ENCODE measurements at places on chromosomes 5 and 9.

DNA sequence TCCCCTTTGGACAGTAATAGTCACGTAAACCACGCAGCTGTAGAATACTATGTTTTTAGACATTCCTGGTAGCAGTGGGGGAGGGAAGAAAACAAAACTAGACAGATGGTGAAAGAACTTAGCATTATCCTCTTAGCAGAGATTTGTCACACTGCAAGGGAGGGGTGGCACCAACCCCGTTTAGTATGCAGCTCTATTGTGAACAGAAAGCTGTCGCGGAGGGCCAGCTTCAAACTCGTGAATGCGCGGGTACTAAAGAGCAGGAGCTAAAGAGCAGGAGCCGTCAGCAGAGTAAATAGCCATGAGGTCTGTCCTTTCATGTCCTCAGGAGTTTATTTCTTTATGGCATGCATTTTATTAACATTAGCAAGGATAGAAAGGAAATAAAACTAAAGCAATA, 141.9 kb upstream of the SLC12A2 start:
- no peak for DNase-seq

GRCh38 chr5:113187906-113188305, 211.3 kb downstream of the DCP2 start:
- DNase-seq: no peak

DNA sequence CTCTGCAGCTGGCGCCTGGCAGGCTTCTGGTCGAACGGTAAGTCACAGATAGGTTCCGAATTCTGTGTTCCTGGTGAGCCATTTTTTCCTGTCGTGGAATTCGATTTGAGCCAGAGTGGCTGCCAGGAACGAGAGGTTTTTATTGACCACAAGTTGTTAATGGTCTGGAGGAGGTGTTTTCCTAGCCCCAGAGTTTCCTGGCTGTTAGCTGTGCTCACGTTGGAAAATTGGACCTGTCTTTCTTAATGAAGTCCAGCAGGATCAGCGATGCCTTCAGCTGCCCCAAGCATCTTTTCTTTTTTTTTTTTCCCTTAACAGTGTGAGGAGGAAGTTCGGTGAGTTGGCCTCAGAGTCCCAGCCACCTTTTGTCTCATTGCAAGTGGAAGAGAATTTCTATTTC, 62.9 kb downstream of the COL5A1 start:
- DNase-seq: no peak

- no peak for DNase-seq
These were observed 134.1 kb upstream of the IFNE start for GRCh38 chr9:21616082-21616778.

DNA sequence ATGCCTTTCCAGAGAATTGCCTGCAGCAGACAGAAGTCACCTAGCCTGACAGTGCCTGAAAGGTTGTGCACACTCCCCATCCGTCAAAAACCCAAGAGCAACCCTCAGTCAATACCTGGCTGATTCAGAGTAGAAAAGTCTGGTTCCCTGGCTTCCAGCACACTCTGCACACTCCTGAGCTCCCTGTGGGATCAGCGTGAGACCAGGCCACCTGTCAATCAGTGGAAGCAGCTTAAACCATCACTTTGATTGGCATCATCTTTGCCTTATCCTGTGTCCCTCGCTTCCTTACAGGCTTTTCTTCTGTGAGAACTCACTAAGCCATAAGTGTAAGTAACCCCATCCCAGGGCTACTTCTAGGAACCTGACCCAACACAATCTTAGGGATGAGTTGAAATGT, 109.8 kb downstream of the ACTL7B start:
- no peak for DNase-seq

- DNase-seq: no peak
These were observed 106.5 kb upstream of the LPAR1 start for GRCh38 chr9:111144741-111145140.

DNA sequence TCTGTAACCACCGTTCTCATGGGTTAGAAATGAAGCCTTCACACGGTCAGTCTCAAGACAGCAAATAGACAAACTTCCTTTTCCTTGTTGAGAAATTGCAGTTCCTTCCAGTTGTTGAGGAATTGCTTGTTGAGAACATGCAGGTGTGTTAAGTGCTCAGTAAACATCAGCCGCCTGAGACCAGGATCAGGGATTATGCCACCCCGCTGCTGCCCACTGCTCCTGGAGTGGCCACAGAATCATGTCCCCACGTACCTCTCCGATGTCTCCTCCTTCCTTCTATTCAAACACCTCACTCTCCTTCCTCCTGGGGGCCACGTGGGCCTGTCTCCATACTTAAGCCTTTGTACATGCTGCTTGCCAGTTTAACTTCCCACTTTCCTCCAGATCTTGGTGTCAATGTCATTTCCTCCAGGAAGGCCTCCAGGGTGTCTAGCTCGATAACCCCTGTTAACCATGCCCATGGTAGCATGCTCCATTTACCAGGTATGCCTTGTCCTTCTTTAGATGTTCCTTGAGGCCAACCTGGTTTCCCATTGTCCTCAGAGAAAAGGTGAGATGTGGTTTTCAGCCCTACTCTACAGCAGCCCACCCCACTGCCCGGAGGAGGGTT, 33.8 kb upstream of the RPL26L1 start:
- DNase-seq: no peak

- DNase-seq: no peak
These were observed at the start of the genes BHMT2 and DMGDH for GRCh38 chr5:79069488-79070349. BHMT2 (plus strand) TSS chr5:79069767; CDS start chr5:79069783, 16 bp downstream. DMGDH (minus strand) TSS chr5:79069674; CDS start chr5:79069620, 54 bp downstream.

DNA sequence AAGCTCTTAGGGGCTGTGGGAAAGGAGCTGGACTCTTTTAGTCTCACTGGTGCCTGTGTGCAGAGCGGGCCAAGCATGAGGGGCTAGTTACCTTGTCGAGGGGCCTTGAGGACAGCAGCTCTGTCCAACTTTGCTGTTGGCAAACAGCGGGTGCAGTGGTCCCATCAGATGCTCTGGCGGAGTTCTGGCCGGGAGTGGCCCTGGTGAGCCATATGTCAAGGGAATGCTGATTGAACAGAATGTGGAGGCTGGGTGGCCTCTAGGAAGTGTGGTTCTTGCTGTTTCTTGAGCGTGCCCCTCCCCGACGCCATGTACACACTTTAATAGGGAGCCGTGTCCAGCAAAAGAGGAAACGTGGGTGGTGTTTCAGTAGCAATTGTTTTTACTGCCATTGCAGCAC, 3.6 kb upstream of the ADAMTS2 start:
- DNase-seq: no peak

DNA sequence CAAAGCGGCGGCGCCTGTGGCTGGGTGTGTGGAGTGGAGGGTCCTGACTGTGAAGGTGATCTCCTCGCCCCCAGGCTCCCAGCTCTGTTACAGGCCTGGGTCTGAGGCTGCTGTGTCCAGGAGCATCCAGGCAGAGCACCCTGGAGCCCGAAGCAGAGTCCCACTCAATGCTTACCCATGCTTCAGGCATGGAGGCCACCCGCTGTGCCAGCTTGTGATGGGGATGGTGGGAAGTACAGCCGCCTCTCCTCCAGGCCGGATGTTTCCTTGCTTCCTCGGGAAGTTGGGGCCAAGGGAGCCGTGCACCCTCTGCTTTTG, 255.9 kb upstream of the IRX1 start:
- DNase-seq: no peak

GRCh38 chr5:64742411-64742810, 26.1 kb downstream of the SREK1IP1 start:
- no peak for DNase-seq

- DNase-seq: no peak
These were observed at the start of gene CMYA5 for GRCh38 chr5:79689541-79690466. CMYA5 (plus strand) TSS chr5:79689836; CDS start chr5:79689908, 72 bp downstream.
